Right ventricle myocardium inferior (tissue), 1 donor: ENCODE measurements at places on chromosomes 5 and 9. TPM values are rescaled to one million over a fixed set of nuclear protein-coding genes. Genes with fewer than 3 reads are reported as not detected.

Gene AJM1
- total RNA-seq = 8.6 TPM

Gene SMIM33
- total RNA-seq = not detected

Gene FOXD4
- not detected for total RNA-seq

Gene BRINP1
- 0.35 TPM for total RNA-seq

Gene PTPN3
- 46.7 TPM for total RNA-seq

Gene PCDHA5
- 0.05 TPM for total RNA-seq

Gene IFNA21
- total RNA-seq = not detected

Gene TAS2R1
- total RNA-seq = not detected
